Mesendoderm (in vitro differentiated cells): ENCODE measurements at places on chromosomes 5 and 9.
A peak's percentile ranks its signal among the peaks of the same experiment; 100 is the strongest.

DNA sequence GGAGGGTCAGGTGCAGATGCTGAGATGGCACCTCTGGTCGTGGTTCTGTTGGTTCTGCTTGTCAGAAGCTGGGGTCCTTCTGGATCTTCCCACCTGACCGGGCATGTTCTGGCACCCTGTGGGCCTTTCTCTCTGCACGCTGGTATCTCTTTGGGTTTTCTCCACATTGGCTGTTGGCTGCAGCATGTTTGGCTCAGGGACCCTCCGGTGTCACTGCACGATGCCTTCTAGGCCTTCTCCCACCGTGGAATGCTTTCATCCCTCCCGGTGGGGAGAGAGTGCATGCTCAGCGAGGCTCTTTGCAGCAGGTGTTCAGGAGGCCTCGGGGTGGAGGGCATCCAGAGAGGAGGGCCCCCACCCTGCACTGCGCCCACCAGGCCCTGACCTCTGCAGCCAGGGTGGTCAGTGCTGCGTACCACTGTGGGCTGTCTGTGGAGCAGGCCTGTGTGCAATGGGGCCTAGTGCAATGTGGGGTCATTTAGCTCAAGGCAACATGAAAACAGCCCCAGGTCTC is 119.4 kb downstream of the WNK2 start:
- no peak for DNase-seq

- peak; percentile 82 for DNase-seq
These were observed 1064.9 kb upstream of the DMAC1 start for GRCh38 chr9:8864545-8864896.

GRCh38 chr5:8633259-8633658 is 764.3 kb downstream of the MTRR start:
- DNase-seq: no peak

DNA sequence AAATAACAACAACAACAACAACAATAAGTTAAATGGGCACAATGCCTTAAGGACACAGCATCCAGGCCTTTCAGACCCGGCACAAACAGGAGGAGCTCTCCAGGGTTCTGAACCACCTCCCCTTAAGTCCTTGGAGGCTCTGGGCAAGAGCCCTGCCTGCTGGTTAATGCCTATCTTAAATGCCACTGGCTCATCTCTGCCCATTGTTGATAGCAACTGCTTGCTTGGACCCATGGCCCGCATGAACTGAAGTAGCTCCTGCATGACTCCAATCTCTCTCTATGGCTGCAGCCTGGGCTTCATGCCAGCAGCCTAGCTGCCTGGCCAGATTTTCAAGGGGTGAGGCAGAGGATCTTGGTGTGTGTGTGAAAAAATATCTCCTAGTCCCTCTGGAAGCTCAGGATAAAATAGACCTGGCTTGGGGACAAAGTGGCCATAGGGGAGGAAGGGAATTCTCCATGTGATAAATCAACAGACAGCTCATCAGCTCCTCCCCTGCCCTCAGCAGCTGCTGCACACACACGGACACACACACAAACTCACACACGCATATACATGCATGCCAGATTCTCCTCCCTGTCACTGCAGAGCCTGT is 27.4 kb downstream of the FAM219A start:
- DNase-seq: peak; percentile 77

GRCh38 chr5:16013334-16014065 is 166.1 kb downstream of the MARCHF11 start:
- no peak for DNase-seq

GRCh38 chr5:9529041-9529480 is 16.8 kb downstream of the SEMA5A start:
- DNase-seq: no peak

- no peak for DNase-seq
These were observed 68.7 kb downstream of the RAB24 start for GRCh38 chr5:177234841-177235240.

DNA sequence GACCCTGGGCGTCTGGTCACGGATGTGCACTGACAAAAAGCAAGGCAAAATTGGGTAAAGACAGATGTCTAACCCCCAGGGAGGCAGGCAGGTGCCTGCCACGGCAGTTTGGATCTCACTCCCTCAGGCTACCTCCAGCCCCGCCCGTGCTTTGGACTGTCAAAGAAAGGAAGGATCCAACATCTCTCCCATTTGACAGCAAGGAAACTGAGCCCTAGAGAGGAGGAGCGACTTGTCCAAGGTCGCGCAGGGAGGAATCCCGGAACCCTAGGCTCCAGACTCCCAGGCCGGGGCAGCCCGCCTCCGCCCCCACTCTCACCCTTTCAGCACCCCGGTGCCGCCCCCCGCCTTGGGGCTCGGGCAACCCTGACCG is 376 bp downstream of the GOLGA1 start:
- DNase-seq: no peak

GRCh38 chr5:107982703-107983425 is 312.1 kb upstream of the EFNA5 start:
- no peak for DNase-seq

GRCh38 chr5:40112875-40113274 is 566.8 kb upstream of the PTGER4 start:
- no peak for DNase-seq

- no peak for DNase-seq
These were observed 501 bp downstream of the ENHO start for GRCh38 chr9:34522091-34522887.

DNA sequence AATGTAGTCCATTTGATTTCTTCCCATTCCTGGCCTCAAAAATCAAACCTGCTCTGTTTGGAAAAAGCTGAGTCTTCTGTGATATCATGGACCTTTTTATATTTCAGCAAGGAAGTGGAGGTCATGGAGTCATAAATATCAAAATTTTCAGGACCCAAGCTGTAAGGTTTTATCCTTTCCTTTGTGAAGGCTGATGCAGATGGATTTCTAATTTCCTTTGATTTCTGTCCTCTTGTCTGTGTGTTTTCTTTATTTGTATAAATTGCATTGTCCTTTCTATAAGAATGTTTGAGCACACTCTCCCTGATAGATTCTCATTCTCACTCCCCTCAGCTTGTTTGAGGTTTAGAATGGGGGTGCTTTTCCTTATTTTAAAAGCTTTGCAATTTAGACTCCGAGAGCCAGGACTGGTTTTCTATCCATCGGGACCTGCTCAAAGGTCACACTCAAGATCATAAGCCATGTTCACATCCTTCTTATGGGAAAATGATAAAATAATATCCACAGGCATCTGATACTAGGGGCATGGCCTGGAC is 127.4 kb upstream of the TMEM161B start:
- DNase-seq: no peak

DNA sequence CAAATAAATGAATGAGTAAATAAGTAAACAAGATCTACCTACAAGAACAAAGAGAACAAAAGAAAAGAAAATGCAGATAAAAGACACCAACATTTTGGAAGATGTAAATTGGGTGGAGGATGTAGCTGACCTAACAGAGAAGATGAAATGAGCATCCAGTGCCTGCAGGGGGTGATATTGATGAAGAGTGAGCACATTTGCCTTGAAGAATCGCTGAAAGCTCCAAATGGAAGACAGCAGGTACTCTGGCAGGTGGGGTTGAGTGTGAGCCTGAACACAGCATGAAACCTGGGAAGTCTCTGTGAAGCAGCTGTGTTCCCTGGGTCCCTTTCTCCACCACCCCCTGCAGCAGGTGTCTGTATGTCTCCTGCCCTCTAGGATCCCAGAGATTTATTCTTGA is 125.6 kb downstream of the NXNL2 start:
- peak; percentile 79 for DNase-seq

DNA sequence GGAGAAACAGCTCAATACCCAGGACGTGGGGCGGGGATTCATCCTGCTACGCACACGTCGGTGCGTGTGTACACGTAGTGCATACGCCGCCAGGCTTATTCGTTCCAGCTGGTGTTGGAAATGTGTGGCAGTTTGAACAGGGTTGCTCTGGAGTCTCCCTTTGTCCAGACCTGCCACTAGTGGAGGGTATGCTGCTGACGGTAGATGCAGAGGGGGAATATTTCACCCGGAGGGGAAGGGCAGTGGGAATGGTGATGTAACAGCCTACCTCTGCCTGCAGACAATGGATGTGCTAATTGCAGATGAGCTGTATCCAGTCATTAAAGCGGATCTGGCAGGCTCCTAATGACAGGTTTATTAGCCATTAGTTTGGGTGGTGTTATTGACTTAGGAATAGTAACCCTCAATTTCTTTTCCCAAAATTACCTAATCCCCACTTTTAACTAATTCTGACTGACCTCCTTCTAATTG is 142.7 kb downstream of the PAX5 start:
- peak; percentile 60 for DNase-seq

DNA sequence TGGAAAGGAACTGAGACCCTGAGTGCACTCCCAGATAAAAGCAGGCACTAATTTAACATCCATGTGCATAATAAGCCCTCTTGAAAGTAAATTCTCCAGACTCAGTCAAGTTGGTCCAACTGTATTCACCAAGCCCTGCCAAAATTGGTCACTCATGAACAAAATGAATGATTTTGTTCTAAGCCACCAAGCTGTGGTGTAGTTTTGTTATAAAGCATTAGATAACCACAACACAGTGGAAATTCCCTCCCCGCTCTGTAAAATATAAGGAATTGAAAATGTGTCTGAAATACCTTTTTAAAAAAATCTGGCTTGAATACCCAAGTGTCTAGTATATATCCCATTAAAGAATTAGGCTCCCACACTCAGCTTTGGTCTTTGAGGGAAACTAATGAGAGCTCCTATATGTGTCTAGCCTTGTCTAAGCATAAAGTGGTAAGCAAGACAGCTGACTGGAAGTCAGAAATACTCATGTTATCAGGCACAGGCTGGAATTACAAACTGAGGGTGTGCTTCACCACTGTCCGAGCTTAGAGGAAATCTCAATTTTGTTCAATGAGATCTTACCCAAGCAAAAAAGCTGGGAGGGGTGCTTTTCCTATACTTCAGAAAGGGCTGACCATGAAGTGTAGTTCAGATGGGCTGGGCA is 33.2 kb downstream of the IDNK start:
- DNase-seq: no peak

- no peak for DNase-seq
These were observed 20.0 kb downstream of the MOCS2 start for GRCh38 chr5:53089481-53089991.

- no peak for DNase-seq
These were observed 713.4 kb upstream of the ACO1 start for GRCh38 chr9:31671011-31671410.

DNA sequence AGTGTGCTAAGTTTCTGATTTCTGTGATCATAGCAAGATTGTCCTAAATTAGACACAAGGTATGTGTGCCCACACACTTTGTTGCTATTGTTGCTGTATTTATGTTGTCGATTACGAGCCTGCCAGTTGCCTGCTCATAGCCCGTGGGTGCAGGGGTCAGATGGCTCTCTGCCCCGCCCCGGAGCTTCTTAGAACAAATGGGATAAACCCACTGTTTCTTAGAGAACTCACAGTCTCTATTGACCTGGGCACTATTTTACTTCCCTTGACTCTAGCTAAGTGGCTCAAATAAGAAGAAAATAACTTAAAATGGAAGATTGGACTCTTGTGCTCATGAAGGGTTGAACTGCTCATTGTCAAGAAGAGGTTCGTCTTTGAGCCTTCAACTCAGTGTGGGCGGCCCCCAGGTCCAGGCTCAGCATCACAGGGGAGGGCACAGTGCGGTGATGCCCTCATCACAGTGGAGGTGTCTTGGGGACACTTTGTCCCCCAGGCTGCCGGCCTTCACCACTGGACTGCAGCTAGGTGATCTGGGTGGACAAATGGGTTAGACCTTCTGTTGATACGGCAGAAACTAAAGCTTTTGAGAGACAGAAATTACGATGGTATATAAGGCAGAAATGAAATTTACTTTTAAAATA is 155.5 kb downstream of the TENT4A start:
- DNase-seq: no peak

DNA sequence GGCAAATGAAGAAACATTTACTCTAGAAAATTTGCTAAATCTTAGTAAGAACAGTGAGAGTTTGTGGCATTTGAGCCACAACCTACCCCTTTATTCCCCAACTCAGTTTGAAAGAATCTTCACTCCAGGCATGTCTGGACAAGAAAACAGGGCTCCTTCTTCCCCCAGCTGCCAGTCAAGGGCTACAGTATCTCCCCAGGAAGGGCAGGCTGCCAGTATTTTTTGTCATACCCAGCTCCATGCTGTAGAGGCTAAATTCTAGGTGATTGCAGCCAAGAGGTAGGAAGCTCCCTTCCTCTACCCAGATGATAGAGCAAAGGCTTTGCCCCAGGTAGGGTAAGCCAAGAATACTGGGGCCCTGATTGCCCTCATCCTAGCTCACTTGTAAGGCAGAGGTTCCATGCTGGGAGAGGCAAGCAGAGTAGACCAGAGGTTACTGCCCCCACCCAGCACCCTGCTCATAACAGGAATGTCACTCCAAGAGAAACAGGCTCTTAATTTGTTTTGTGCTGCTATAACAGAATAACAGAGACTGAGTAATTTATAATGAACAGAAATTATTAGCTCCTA is 20.0 kb upstream of the GRPEL2 start:
- DNase-seq: no peak

DNA sequence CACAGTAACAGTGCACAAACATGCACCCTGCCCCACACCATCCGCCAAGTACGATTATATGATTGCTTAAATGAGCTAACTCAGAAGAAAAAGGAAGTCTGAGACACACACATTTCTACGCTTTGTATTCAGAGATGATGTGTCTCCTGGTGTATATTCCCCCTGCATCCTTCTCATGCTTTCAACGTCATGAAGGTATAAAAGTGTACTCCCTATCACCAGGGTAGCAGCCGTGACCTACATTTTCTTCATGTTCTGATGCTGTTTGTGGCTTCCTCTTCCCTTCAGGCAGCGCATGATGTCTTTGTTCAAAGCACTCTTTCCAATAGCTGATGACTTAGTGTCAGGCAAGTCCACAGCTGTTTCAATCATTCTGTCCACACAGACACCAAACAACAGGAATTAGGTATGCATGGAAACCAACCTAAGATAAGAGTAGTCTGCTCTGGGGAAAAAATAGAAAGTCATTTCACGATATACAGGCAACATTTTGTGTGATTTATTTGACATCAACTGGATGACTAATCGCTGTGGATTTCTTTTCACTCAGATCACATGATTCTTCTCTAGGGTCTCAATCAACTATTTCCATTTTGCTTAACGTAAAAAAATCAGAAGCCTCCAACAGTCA is 269.4 kb upstream of the PTGER4 start:
- DNase-seq: no peak

- no peak for DNase-seq
These were observed 5.5 kb upstream of the PSAT1 start for GRCh38 chr9:78291240-78291925.

GRCh38 chr5:77867194-77867691 is 91.1 kb upstream of the TBCA start:
- DNase-seq: no peak

DNA sequence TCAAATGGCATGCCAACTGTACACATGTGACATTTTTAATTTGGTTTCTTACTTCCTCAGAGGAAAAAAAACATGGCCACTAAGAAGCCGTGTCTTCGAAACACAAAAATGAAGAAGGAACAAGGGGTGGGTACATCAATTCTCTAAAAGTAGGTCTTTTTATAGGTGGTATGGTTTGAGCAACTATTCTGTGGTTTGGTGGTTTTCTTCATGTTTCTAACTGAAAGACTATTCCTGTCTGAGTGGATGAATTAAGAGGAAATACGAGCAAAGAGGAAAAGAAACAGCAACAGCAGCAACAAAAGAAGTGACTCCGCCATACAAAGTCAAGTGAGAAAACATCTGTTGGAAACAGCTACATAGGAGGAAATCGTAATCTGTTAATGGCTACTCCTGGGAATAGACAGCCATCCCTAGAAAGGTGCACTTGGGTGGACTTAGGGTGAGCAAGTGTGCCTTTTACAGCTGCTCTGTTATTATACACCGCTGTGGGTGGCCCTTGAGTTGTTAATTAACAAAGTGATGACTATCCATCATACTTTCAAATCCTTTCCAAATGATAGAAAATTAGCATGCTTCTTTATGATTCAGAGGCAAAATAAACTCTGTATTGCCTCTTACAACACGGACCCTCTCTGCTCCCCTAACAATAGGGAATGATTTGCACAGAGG is 575.8 kb downstream of the TLE1 start:
- DNase-seq: no peak
